Amniotic stem cell (primary cell): ENCODE measurements at places on chromosomes 6 and 20.

- no peak for DNase-seq
Observed at GRCh38 chr6:88458662-88459061, 292.5 kb upstream of the CNR1 start.

- no peak for DNase-seq
Observed at GRCh38 chr6:162385980-162386379, 341.6 kb downstream of the PRKN start.

- no peak for DNase-seq
Observed at GRCh38 chr6:29827579-29828470, at the start of gene HLA-G. Gene HLA-G (plus strand): TSS chr6:29827825. CDS start chr6:29827845, 20 bp downstream.

DNA sequence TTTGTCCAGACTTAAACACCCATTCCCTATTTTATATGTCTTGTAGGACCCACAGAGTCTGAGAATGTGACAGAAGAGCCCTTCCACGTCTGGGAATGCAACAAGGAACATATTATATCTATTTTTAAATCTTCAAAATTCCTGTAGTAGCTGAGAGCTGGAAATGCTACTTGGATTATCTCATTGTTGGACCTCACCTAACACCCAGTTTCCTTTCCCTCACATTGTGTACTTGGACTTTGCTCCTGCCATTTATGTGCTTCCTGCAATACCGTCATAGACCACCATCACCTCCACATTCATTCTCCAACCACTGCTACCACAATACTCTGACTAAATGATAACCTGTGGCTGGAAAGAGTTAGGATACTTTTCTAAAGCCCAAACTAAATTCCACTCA lies 335.4 kb downstream of the COL12A1 start:
- DNase-seq: no peak

- no peak for DNase-seq
Observed at GRCh38 chr20:30489614-30490003, 767.9 kb upstream of the DEFB115 start.

- no peak for DNase-seq
Observed at GRCh38 chr20:6492271-6493055, 275.0 kb upstream of the BMP2 start.

DNA sequence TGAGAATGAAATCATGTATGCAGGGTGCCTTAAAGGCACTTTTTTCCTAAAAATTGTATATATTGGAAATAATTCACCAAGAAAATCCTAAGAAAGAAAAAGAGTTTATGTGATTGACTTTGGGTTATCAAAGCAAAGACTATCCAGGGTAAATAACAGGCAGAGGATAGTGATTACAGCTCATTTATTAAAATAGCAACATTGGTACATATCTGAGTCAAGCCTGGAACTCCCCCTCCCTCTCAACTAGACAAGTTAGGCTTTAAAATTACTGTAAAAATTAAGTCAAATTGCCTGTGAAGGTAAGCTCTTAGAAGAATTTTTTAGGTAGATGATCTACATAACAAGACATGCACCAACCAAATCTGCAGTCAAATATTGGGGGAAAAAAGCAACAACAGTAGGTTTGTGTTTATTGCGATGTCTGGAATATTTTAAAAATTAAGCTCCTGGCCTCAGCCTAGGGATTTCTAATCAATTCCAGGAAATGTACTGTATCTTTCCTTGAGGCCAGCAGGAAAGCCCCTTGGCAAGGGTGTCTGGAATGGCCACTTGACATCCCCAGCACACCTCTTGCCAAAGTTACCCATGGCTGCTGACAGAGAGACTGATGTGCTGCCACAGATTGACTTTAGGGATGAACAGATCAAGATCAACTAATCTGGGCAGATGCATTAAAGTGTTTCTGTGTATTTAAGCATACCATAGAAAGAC lies 31.2 kb upstream of the HBS1L start:
- DNase-seq: no peak

DNA sequence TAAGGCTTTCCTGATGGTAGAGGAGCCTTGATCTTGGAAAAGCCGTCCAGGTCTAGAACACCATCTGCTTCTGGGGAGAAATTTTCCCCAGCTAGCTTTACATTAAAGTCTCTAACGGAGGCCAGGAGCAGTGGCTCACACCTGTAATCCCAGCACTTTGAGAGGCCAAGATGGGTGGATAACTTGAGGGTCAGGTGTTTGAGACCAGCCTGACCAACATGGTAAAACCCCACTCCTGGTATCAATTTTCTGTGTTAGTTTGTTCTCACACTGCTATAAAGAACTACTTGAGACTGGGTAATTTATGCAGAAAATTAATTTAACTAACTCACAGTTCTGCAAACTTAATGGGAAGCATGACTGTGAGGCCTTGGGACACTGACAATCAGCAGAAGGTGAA lies 37.8 kb downstream of the FAM209B start:
- no peak for DNase-seq

DNA sequence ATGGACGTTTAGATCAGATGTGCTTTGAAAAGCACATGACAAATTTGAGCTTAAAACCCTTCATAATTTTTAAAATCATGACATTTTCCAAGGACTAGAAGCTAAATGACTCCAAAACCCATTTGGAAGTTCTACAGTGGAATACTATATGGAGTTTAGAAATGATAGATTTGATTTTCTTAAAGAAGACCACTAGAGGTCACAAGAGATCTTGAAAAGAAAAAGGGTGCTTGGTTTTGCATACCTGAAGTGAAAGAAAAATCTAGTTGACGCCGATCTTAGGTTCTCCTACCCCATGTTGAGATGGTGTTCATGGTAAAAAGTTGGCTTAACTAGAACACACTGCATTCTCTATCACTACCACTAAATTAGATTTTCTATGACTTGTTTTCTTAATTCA lies 31.5 kb downstream of the CFAP61 start:
- no peak for DNase-seq

- DNase-seq: no peak
Observed at GRCh38 chr6:11785774-11786579, 7.4 kb upstream of the ADTRP start.

- no peak for DNase-seq
Observed at GRCh38 chr6:25309886-25310285, 30.7 kb downstream of the CARMIL1 start.

DNA sequence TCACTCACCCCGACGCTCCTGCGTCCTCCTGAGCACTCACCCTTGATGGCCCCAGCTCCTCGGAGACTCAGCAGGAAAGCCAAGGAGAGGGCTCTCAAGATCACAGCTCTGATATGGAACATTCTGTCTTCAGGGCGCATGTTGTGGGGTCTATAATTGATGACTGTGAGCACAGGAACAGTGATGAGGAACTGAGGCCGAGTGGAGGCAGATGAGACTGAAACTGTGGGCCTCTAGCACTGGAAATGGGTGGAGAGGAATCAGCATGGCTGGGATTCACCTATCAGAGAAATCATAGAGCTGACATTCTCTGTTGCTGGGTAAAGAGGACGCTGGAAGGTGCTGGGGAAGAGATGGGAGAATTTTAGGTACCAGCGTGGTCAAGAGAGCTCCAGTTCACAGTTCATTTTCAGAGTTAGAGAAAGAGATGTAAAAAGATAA lies at the start of gene HLA-DPA1:
Gene HLA-DPA1, minus strand, starts transcription at position 219 of the 441 bp plus-strand sequence.
- DNase-seq: no peak

GRCh38 chr20:6993011-6993410 lies 225.5 kb downstream of the BMP2 start:
- no peak for DNase-seq

DNA sequence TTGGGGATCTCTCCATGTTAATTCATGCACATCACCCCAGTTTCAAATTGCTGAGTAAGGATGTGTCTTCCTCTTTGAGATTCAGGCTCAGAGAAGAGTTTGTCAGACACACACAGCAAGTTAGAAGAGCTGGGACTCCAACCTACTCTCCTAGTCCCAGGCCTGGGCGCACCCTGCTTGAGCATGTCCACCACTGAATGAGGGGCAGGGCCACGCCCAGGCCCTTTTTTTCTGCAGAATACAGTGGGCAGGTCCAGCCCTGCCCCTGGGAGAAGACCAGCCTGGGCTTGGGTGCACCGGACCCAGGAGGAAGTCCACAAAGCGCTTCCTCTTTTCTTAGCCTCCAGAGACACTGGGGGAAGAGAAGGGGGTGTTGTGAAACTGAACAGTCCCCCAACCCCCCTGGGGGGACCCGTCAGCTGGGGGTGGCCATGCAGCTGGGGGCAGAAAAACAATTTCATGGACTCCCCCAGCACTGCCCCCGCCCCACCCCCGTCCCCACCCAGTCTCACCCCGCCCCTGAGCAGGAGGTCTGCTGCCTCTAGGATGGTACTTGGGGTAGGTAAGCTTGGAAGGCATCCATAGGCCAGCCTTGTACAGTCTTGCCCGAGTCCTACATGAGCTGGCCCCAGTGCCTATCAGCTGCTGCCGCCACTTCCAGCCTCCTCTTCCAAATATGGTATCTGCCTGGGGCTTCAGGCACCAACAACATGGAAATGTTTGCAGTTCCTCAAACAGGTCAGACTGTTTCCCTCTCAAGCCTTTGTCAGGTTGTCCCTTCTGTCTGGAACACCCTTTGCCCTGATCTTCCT lies 11.7 kb upstream of the HCK start:
- DNase-seq: no peak

GRCh38 chr6:89404512-89404911 lies 7.6 kb downstream of the RRAGD start:
- DNase-seq: no peak

- DNase-seq: no peak
Observed at GRCh38 chr20:63103402-63104311, 96.9 kb upstream of the BHLHE23 start.

GRCh38 chr6:96542702-96543101 lies 20.2 kb upstream of the FHL5 start:
- DNase-seq: no peak

DNA sequence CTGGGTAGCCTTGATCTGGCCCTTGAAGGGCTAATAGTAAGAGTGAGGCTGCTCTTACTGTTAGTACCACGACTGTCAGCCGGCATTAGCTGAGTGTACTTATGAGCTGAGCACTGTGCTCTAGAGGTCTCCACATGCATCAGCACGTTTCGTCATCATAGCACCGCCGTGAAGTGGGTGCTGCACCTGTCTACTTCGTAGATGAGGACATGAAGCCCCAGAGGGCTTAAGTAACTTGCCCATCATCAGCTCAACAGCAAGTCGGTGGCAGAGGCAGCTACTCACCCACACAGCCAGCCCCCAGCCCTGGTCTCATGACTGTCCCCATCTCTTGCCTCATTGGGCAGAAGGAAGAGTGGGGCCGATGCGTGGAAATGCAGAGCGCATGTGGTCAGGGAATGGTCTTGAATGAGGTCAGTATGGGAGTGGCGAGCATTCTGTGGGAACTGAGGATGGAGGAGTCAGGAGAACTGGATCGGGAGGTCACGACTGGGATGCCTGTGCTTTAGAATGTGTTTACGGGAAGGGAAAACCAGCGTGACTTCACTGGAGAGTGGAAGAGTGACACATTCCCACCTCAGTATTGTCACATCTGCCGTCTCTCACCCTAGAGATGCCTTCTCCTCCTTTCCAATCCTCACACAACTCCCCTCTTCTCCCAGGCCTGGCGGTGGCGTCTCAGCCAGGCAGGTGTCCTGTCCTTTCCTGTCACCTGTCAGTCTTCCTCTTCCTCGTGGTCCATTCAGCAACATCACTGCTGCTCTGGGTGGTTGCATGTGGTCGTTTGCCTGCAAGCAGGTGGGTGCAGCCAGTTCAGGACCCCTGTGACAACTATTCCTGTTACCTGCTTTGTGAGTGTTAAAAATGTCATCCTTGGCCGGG lies 6.0 kb downstream of the SYTL3 start:
- no peak for DNase-seq

- no peak for DNase-seq
Observed at GRCh38 chr6:39281312-39281980, 32.8 kb downstream of the KCNK17 start.

DNA sequence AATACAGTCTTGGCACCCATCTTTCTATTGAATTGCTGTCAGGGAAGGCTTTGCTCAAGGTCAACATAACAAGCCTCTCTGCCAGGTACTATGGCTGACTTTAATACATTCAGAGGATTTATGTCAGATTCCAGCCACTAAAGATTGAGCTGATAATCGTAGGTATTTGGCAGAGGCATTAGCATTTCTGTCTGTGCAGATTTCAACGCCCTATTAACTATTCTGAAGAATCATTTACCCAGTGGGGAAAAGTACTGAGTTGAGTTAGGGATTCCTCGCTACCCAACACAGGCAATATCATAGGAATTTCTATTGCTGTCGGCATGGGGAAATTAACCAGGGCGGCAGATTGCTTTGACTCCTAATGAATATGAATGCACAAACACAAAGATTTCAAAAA lies 233.7 kb upstream of the SPTLC3 start:
- DNase-seq: no peak

DNA sequence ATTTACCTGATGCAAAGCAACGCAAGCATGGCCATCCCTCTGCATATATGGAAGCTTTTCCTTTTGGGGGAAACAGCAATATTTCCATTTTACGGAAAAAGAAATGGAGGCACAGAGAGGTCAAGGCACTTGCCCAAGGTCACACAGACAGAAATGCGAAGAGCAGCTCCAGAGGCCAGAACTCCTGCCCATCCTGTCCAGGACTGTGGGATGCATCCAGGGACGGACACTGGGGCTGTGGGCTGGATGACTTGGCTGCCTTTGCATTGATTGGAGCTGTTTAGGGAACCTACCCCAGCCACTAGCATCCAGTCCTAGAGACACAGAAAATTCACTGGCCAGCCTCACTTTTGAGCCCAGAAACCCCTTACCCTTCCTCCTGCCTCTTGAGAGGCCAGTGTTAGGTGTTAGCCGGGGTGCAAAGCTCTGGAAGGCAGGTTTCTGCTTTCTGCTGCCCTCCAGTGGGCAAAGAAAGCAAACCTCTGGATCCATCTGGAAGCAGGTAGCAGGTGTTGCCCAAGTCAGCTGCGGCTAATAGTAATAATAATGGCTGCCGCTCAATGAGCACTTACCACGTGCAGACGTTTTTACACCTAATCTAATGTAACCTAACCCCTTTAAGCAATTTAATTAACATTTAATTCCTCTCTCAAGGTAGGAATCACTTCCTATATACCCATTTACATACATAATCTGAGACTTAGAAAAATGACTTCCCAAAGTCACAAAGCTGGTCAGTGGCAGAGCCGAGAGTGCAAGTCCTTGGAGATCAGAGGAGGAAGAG lies 31.7 kb upstream of the CCN5 start:
- no peak for DNase-seq

DNA sequence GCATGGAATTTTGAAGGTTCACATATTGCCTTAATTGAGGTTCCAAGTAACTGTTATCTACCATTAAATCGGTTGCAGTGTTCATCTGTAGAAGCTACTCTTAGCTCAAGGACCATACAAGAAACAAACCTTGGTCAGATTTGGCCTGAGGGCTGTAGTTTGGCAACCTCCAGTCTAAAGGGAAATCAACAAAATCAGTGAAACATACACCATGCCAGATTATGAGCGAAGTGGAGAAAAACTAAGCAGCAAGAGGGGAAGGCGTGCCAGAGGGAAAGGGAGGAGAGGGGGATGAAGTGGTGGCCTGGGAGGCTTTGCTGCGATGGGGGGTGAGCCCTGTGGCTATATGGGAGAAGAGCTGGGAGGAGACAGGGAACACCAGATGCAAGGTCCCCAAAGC lies 8.8 kb upstream of the SNAI1 start:
- DNase-seq: no peak

DNA sequence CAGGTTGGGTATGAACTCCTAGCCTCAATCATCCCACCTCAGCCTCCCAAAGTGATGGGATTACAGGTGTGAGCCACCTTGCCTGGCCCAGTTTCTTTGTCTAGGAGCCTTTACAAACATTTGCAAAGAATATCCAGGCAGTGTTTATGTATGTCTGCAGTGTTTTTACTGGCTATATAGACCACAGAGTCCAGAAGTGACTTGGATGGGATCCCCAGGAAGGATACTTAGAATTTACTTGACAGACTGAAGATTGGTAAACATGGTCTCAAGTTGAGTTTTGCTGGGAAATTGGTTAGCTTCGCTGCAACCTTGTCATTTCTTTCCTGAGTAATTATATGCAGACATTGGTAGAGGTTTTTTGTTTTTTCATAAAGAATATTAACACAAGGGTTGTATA lies 23.8 kb downstream of the JARID2 start:
- DNase-seq: no peak
